ENCODE measurements at places on chromosomes 1 and 21.

GRCh38 chr1:17199267-17200044 lies 5.5 kb upstream of the PADI1 start:
- DNase-seq: no peak

GRCh38 chr1:222387007-222387814 lies 160.7 kb downstream of the HHIPL2 start:
- DNase-seq: peak; percentile 28

GRCh38 chr1:232066521-232066920 lies 439.9 kb downstream of the DISC1 start:
- DNase-seq: no peak

DNA sequence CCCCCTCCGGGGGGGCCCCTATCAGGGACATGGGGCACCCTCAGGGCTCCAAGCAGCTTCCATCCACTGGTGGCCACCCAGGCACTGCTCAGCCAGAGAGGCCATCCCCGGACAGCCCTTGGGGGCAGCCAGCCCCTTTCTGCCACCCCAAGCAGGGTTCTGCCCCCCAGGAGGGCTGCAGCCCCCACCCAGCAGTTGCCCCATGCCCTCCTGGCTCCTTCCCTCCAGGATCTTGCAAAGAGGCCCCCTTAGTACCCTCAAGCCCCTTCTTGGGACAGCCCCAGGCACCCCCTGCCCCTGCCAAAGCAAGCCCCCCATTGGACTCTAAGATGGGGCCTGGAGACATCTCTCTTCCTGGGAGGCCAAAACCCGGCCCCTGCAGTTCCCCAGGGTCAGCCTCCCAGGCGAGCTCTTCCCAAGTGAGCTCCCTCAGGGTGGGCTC lies 34.9 kb downstream of the TRIM11 start:
- no peak for DNase-seq

DNA sequence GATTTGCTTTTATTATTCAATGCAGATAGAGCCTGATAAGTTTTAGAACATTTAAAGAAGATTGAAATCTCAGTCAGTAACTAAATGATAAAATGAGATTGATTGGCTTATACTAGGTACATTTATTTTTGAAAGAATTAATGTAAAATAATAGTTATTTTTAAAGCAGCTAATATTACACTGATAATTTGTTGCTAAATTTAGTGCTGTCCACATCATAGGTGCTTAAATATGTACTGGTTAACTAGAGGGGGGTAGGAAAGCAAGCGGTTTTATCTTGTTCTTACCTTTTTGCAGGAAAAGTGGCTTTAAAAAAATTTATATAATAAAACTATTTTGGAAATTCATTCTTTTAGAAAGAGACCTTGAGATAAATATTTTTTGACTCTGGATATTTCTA lies 40.4 kb upstream of the RWDD3 start:
- no peak for DNase-seq

DNA sequence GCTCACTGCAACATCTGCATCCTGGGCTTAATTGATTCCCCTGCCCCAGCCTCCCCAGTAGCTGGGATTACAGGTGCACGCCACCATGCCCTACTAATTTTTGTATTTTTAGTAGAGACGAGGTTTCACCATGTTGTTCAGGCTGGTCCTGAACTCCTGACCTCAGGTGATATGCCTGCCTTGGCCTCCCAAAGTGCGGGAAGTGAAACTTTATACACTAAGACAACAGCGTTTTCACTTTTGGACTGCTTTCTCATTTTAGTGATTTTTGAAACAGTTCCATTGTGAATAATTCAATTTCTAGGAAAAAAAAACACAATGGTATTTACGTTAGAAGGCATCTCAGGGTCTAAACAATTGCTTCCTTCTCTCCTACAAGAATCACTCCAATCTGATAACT lies 11.8 kb upstream of the KHDRBS1 start:
- no peak for DNase-seq

DNA sequence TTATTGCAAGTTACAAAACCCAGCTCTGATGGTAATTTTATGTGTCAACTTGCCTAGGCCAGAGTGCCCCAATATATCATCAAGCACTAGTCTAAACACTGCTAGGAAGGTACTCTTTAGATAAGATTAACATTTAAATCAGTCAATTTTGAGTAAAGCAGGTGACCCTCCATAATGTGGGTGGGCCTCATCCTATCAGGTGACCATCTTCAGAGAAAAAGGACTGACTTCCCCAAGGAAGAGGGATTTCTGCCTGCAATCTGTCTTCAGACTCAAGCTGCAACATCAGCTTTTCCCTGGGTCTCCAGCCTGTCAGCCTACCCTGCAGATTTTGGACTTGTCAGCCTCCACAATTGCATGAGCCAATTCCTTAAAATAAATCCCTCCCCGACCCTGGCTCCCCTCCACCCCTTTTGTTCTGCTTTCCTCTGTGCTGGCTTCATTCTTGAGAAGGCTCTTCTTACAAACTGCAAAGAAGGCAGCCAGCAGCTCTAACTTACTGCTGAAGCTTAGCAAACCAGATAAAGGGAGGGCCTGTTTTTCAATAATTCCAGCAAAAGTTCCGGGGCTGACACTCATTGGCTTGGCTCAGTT lies 56.4 kb upstream of the RUNX3 start:
- DNase-seq: no peak

DNA sequence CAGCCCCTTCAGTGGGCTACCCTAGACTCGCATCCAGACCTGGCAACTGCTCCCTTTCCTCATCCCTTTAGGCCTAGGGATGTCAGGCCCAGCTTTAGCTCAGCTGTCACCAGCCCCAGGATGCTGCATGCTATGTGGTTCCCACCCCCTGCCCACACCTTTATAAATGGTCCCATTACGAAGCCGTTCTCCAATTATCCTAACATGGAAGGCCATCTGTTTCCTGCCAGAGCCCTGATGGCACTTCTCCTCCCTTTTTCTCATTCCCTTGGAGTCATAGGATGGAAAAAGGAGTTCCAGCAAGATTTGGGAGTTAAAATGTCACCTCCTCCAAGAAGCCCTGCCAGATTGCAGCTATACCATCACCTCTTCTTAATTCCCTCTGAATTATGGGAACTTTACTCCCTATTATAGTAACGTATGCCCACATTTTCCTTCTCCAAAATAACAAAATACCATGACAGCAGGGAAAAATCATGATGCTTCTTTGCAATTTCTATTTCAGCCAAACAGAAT lies 205.0 kb upstream of the GRIK3 start:
- DNase-seq: no peak

DNA sequence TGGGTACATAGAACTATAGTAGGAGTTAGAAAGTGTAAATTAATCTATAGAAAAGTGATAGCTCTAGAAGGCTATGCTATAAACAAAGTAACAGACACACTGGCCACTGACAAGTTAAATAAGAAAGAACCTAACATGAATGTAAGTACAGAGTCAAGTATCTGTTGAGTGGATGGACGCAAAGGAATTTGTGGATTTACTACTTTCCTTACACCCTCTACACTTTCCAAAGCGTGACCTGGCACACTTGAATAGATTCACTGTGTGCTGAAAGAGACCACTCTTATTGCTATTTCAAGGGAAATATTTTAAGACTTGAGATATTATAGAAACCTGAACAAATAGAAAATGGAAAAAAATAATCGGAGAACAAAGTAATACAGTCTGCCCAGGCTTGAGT lies 142.8 kb upstream of the SAMSN1 start:
- no peak for DNase-seq

DNA sequence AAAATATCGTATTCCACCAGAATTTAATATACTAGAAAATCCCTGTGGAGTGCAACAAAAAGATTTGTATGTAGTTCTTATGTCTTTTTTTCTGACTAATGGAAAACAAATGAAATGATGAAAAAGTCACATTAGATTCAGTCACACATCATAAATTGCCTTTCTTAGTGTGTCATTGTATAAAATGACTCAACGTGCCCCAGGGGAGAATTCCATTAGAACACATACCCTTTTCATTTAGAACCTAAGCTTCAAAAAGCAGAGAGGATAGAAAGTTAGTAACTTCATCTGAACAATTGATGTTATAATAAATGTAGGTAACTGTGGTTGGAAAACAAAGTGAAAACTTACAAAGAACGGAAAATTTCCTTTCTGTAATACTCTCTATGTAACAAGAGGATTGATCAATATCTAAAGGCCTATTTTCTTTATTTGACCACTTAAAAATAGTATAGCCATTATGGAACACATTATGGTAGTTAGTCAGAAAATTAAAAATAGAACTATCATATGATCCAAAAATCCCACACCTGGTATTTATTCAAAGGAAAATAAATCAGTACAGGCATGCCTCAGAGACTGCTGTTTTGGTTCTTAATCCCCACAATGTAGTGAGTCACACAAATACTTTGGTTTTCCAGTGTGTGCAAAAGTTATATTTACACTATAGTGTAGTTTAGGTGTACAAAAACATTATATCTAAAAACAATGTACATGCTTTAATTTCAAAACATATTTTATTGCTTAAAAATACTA lies 1016.1 kb downstream of the KCNT2 start:
- DNase-seq: no peak

DNA sequence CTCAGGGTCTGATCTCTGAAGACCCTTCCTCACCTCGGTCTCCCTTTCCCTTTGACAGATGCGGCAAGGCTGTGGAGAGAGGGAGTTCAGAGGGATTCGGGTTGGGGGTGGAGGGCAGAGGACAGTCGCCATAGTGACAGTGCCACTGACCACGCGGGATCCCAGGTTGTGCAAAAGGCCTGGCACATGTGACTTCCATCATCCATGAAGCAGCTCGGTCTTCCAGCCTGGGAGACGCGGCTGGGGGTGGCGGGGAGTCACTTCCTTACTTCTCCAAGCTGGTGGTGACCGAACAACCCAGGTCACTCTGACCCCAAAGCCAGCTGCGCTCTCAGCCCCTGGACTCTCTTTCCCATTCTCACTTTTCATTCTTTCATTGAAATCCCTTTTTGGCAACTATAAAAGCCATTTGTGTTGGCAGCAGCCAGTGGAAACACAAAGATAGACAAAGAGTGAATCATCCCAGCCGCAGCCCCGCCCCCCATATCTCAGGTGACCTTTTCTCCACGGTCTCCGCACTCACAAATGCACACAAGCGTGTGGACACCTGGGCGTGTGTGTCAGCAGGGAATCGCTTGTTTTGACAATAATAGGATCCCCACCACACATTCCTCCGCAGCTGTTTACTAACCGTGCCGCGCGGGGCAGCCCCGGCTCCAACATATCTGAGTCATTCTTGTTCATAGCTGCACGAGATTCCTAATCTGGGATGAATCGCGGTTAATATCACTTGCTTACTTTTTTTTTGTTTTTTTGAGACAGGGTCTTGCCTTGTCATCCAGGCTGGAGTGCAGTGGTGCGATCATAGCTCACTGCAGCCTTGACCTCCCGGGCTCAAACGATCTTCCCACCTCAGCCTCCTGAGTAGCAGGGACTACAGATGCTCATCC lies 68.3 kb downstream of the DHRS3 start:
- peak; percentile 43 for DNase-seq

DNA sequence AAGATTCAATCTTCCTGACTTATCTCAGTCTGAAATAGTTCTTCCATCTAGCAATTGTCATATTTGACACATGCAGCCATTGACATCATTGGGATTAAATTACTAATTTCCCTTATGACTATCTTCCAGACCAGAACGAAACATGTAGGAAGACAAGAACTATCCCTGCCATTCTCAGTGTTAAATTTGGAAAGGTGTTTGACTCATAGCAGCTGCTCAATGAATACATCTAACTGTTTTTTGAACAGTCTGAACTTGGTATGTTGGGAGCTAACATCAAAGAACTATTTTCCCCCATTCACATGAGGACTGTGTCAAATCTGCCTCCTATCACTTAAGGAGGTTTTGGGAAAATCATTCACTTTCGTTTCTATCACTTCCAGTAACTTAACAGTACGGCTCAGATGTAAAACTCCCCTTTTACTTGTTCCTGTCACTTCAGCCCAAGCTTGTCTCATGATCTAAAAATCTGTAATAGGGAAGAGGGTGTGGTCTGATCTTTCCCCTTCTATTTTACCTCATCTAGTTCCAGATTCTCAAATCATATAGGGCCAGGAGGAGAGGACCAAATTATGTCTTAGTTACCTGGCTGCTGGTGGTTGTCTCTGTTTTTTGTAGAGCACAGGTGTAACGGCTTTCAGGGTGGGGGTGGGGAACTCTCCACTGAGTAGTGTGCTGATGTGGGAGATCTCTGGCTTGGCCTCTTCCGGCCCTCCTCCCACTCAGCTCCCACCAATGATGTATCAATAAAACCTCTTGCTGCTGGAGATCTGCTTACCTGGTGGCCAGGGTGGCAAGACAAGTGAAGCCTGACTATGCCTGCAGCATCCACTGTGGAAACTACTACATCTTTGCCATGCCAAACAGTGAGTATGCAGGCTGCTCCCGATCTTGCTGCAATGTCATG lies 26.2 kb upstream of the SLAMF1 start:
- DNase-seq: peak; percentile 64

- DNase-seq: no peak
Measured at GRCh38 chr21:25569084-25569483, 38.2 kb downstream of the MRPL39 start.

- DNase-seq: peak; percentile 62
Measured at GRCh38 chr1:58768971-58769808, 14.7 kb downstream of the JUN start.

- no peak for DNase-seq
Measured at GRCh38 chr21:29676395-29676794, 263.4 kb downstream of the GRIK1 start.

- DNase-seq: no peak
Measured at GRCh38 chr1:235942625-235942934, 75.9 kb upstream of the LYST start.
